ENCODE measurements at places on chromosomes 7 and 10. TPM values are rescaled to one million over a fixed set of nuclear protein-coding genes. Genes with fewer than 3 reads are reported as not detected.
A peak's percentile ranks its signal among the peaks of the same experiment; 100 is the strongest.

DNA sequence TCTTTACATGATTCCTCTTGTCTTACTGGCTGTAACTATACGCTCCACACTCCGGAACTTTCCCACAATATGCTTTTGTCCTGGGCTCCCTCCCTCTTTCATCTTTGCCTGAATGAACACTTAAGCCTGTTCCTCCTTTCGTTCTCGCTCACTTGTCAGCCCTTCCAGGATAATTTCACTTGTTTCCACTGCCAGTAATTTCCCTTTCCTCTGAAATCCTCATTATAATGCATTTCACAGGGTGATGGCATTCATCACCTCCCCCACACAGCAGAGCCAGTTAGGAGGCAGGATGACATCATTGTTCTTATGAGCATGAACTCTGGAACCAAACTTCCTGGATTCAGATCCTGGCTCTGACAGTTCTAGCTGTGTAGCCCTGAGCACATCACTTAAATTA, 372.6 kb downstream of the GPR158 start:
- DNase-seq = no peak

DNA sequence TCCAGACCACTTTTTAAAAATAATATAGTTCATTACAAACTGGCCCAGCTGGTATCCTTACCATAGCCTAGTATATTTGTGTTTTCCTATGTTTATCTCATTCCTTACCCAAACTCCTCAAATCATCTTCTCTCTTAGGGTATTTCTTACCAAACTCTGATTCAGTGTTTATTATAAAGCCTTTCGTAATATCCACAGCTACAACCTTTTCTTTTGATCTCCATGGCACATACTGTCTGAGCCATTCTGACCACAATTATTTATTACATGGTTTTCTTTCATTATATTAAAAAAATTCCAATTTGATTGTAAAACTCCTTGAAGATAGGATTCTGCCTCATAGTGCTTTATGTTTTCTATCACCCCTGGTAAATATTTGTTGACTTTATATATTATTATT, 94.2 kb downstream of the LRMDA start:
- DNase-seq = no peak

DNA sequence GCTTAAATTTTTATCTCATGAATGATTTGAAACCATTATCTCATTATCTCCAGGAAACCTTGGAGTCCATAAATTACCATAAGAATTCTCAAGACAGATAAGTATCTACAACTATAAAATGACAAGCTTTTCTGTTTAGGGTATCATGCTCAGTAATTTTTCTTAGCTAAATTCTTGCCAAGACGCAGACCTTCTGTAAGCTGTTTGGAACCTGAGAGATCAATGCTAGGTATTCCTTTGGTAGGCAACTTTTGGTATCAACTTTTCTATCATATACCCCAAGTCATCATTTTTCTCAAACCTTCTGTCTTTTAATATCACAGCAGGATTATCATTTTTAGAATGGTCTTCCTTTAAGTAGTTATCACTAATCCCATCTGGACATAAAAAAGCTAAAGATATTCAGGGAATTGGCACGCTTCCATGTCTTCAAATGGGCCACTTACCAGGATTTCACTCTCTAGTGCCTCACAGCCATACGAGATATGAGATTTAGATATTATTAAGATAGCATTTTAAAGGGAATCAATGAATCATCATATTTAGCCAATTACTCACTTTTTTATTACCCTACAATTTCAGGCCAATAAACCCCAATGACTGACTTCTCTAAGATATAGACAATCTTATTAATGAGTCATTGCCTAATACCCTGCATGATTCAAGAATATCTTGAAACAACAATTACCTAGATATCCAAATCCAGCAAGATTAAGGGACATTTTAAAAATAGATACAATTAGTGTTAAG, 544.1 kb downstream of the HTR7 start:
- no peak for DNase-seq

FAM25A gene
- total RNA-seq = not detected

DNA sequence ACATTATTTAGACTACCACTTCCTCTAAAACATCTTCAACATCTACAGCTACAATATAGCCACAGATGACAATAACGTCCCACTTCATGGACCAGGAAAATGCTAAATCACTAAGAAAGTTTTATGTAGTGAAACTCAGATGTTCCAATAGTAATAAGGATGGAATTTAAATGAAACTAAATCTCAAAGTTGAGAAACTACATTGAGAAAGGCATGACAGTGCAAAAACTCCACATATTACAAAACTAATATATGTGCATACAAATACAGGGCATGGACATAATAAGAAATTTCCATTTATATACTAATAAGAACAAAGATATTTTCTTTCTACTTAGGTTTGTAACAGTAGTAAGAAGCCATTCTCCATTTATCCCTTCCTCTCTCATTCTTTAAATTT, 31.1 kb downstream of the POT1 start:
- DNase-seq = no peak

GRCh38 chr10:109784236-109784635, 139.1 kb downstream of the XPNPEP1 start:
- no peak for DNase-seq

DNA sequence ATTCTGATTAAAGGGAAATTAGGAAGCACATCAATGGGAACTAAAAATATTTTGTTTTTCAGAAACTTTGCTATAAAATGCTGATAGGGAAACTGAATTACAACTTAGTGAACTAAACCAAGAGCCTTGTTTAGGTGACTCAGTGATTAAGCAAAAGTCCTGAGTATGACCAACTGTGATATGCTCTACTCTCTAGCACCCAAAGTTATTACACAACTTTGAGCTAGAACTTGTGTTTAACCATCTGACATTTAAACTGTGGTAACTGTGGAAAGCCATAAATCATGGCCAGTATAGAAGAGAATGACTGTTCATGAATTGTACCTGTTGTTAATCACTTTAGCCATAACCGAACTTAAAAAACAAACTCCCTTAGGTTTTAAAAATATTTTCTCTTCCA, 127.4 kb downstream of the ZNF365 start:
- DNase-seq = no peak

GRCh38 chr10:129105266-129105665, 361.8 kb upstream of the MGMT start:
- DNase-seq = no peak

GRCh38 chr10:110863361-110863760, 8.4 kb upstream of the PDCD4 start:
- no peak for DNase-seq

DNA sequence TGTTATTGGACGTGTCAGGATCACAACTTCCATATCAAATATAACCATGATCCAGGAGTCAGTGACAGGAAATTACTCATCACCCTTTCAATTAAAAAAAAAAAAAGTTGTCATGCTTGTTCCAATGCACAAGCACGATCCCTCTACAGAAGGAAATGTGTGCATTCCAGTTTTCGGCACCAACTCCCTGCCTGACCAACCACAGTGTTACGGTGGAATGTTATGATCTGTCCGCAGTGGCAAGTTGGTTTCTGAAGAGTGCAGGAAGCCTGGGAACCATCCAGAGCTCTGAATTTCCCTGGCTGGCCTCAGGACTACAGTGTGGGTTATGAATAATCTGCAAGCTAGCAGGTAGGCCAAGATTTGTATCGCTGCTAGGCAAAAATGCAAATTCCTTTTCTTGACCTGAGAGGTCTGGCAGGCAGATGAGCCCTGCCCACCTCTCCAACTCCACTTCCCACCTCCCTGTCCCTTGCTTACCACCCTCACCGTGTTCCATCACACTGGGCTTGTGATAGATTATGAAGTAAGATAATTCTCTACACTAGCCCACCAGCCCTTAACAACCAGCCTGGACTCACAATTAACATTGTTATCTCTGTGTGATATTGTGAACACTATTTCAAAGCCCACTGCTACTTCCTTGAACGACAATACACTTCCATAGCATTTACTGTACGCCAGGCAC, 20.4 kb downstream of the FRMPD2 start:
- no peak for DNase-seq

GRCh38 chr7:15370441-15370840, 191.4 kb downstream of the AGMO start:
- no peak for DNase-seq

DNA sequence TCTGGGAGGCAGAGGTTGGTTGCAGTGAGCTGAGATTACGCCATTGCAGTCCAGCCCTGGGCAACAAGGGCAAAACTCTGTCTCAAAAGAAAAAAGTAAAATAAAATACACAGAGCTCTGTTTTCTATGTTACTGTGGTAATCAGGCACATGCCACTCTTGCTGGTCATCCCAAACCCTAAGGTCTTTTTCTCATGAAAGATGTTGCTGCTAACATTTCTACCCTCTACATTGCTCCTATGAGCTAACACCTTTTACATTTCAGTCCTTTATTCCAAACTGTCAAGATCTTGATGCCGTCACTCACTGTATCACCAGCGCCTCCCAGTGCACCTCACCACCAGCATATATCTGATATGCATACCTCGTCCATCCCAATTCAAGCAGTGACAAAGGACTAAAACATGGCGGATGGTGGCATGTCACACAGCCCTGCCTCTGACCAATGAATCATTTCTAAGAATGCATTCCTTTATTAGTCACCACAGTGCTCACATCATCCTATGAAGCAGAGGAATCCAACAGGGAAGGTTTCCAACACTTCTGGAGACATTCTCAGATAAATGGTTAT, 4.3 kb downstream of the DAGLB start:
- no peak for DNase-seq

SUMF2 gene
- 136 TPM for total RNA-seq

DKK1 gene
- not detected for total RNA-seq

DNA sequence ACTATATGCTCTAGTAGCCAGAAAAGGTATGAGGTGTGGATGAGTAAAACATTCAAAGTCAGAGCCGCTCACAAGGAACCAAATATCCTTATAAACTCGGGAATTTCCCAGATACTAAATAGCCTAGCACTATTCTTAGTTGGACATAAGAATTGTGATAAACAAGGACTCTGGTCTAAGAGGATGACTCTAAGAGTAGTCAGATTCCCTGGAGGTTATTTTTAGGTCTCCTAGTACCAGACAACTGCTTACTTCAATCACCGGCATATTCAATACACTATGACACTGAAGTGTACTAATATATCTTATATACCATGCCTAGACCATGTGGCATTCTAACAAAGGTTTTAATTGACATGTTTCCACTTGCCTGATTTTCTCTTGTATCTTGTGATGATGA, 56.5 kb downstream of the LMBR1 start:
- DNase-seq = no peak

DNA sequence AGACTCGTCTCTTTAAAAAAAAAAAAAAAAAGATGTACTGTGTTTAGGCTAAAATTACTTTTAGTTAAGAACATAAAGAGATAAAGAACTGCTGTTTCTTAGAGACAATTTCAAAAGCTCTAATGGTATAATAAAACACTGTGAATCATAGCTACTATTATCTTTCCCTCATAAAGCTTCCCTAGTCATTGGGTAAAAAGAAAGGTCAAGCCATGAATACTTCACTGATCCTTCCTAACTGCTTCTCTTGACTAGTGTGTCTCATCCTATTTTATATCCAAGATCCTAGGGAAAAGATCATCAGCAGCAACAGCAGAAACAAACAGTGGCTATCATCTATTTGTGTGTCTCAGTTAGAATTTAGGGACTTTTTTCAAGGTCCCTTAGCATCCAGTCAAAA, 10.5 kb downstream of the YME1L1 start:
- DNase-seq = no peak

COL13A1 gene
- 5.0 TPM for total RNA-seq

DNA sequence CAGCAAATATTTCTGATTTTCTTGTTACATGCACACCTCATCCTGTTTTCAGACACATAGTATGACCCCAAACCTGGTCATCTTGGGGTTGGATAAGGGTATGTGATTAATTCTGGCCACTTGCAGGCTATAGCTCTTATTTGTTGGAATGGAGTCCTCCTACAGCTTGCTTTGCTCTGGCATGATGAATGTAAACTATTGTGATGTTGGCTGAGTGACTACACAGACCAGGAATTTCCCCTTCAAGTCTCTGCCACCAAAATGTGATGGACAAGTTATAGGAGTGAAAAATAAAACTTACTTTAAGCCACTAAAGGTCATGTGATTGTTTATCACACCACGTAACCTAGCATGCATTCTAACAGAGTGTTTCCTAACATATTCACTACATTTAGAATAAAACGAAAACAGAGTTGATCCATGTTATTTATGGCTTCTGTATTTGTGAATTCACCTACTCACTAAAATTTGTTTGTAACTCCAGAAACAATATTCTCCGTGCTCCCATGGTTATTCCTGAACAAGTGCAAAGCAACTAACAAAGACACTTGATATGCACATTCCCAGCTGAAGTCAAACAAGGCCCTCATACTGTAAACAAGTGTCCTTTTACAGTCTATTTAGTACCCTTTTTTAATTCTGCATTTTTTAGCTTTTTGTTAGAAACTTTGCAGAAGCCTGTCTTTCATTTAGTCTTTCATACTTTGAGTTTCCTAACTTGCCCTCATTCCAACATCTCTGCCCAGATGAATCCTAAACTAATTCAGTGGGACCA, 599.2 kb upstream of the PCDH15 start:
- no peak for DNase-seq

SPDYE9 gene
- not detected for total RNA-seq

EPO gene
- total RNA-seq = not detected

GIMAP4 gene
- 178 TPM for total RNA-seq

GRCh38 chr7:135160858-135161653, 9.5 kb downstream of the CYREN start:
- DNase-seq = peak; percentile 78

DNA sequence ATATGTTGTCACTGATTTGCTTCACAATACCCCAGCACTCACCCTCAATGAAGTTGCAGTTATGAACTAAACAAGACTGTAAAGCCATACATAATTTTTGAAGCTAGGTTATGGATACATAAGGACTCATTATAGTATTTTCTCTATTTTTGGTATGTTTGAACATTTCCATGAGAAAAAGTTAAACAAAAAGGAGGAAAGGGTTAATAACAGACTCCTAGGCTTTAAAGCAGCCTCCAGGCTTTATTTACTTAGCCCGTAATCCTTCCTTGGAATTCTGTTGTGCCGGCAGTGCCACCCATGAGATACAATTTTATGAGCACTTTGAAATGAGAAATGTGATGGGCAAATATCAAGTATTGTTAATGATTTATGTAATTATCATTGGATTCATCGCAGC, 2.1 kb upstream of the DENND11 start:
- DNase-seq = no peak

- DNase-seq = no peak
Measured at GRCh38 chr10:125768219-125768855, 7.3 kb downstream of the MMP21 start.

- DNase-seq = no peak
Measured at GRCh38 chr10:32413513-32413912, 32.4 kb upstream of the CCDC7 start.

GRCh38 chr10:118977022-118977599, 52.4 kb upstream of the NANOS1 start:
- DNase-seq = no peak

All from spleen (tissue), 13 donors.